COLO829 (cell line): ENCODE measurements at places on chromosomes 3 and 15.

GRCh38 chr15:97030251-97030650, 699.8 kb downstream of the NR2F2 start:
- DNase-seq = no peak

- no peak for DNase-seq
These were observed 121.3 kb upstream of the WNT7A start for GRCh38 chr3:14001136-14001535.

GRCh38 chr3:175020101-175020500, 161.0 kb downstream of the NAALADL2 start:
- no peak for DNase-seq

GRCh38 chr3:139225548-139225947, 118.3 kb upstream of the MRPS22 start:
- DNase-seq = no peak

DNA sequence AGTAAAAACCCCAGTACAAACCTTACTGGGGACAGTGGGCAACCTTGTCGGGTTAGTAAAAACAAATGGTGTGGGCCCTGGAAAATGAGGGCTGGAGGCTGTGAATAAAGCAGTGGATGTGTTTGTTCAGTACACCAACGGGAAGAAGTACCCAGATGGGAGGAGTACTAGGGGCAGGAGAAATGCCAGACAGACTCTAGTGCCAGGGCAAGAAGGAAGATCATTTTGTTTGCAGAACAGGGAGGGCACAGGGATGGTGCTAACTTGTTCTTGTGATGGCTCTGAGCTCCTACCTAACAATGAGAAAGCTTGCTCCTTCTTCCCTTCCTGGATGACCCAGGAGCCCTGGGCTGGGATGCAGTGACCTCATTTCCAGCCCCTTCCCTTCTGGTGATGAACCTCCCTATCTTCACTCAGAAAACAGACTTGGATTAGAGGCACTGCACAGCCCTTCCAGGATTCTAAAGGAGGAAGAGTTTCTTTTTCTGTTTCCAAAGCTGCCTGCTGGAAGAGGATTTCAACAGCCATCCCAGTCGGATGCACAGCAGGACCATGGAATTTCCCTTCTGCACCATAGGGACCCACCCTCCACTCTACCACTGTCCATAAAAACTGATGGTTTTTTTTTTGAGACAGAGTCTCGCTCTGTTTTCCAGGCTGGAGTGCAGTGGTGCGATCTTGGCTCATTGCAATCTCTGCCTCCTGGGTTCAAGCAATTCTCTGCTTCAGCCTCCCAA, 6.1 kb downstream of the RASSF1 start:
- no peak for DNase-seq

DNA sequence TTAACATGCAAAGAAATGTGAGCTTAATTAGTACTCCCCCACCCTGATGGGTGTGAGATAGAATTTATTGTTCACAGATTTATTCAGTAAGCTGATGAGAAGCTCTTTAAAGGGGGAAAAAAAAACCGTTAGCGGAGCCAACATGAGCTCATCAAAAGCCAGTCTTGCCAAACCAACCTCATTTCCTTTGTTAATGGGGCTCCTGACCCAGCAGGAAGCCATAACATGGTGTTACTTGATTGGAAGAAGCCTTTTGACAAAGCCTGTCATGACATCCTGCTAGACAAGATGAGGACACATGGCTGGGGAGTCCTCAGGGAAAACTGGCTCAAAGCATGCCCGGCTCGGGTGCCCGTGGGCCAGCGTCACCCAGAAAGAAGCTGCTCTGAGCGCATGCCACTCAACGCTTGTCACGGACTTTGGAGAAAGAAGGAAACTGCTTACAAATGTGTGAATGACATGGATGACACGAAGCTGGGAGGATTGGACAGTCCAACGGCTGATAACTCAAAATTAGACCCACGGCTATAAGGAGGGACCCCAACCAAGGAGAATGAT, 64.6 kb downstream of the SLCO2A1 start:
- no peak for DNase-seq

DNA sequence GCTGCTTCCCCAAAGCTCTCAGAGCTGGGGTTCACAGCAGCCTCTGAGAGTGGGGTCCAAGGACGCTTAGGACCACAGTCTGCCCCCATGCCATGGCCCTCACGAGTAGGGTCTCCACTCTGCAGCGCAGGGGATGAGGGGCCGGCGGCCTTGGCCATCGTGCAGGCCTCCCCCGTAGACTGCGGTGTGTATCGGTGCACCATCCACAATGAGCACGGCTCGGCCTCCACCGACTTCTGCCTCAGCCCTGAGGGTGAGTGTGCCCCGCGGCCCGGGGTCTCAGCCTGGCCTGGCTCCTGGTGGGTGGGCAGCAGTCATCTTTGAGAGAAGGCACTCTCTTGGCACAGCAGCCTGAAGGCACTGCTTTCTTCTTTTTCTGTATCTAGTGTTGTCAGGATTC, 24.8 kb upstream of the SLC28A1 start:
- DNase-seq = no peak

- DNase-seq = no peak
These were observed 32.7 kb upstream of the FAM98B start for GRCh38 chr15:38421069-38421690.

DNA sequence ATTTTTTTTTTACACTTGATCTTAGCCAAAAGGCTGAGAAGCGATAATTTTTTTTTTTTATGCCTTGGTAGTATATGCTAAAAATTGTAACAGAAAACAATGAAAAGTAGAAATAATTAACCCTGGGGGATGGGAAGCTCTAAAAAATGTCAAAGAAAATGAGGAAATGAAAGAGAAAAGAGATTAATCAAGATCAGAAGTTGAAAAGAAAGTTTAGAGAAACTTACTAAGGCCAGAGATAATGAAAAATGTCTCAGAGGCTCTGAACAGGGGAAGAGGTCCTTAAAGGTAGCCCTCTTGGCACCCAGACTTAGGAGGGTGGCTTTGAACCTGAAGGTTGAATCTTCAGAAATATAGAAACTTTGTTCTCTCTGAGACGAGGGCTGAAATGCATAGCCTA, 58.6 kb upstream of the ZBED2 start:
- no peak for DNase-seq

- no peak for DNase-seq
These were observed 144.4 kb upstream of the NR2F2 start for GRCh38 chr15:96186105-96186504.

- no peak for DNase-seq
These were observed 32.9 kb downstream of the ZNF621 start for GRCh38 chr3:40557575-40558161.

- DNase-seq = no peak
These were observed 2.5 kb downstream of the HACD2 start for GRCh38 chr3:123582315-123582714.

DNA sequence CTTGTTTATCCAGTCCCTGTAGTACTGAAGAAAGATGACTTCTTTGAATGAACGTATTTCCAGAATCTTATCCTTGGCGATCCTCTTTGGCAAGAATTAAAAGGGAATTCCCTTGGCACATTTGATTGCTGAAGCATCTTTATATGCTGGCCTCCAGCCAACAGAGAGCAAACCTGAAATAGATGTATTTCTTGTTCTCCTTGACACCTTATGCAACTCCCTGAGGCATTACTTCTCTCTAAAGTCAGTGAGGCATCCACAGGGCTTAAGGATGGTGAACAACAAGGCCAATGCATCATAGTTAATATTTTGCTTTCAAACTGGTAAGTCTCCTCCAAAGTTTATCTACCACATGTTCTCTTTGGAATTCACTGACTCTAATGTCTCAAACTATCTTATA, 450.9 kb upstream of the THRB start:
- no peak for DNase-seq

DNA sequence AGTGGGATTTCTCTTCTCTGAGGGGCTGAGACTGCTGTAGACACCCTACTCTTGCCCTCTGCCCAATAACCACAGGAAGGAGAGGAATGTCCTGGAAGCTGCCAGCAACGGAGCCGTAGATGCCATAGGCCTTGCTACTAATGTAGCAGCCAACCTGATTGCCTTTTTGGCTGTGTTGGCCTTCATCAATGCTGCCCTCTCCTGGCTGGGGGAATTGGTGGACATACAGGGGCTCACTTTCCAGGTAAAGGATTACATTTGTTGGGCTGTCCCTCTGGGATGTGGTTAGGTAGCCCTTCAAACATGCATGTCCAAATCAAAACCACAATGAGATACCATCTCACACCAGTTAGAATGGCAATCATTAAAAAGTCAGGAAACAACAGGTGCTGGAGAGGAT, 16.1 kb downstream of the SLC28A2 start:
- DNase-seq = no peak

GRCh38 chr3:194329583-194329965, 21.6 kb downstream of the CPN2 start:
- no peak for DNase-seq

- DNase-seq = no peak
These were observed 21.8 kb upstream of the BDH1 start for GRCh38 chr3:197577366-197578074.
